Stimulated activated CD8-positive, alpha-beta memory T cell treated with anti-CD3 and anti-CD28 coated beads, Interleukin-4, amount 100 ng/mL, for 1 hour (primary cell): ENCODE measurements at places on chromosomes 7 and 10.

- no peak for DNase-seq
Observed at GRCh38 chr10:17278607-17279240, 50.7 kb downstream of the VIM start.

DNA sequence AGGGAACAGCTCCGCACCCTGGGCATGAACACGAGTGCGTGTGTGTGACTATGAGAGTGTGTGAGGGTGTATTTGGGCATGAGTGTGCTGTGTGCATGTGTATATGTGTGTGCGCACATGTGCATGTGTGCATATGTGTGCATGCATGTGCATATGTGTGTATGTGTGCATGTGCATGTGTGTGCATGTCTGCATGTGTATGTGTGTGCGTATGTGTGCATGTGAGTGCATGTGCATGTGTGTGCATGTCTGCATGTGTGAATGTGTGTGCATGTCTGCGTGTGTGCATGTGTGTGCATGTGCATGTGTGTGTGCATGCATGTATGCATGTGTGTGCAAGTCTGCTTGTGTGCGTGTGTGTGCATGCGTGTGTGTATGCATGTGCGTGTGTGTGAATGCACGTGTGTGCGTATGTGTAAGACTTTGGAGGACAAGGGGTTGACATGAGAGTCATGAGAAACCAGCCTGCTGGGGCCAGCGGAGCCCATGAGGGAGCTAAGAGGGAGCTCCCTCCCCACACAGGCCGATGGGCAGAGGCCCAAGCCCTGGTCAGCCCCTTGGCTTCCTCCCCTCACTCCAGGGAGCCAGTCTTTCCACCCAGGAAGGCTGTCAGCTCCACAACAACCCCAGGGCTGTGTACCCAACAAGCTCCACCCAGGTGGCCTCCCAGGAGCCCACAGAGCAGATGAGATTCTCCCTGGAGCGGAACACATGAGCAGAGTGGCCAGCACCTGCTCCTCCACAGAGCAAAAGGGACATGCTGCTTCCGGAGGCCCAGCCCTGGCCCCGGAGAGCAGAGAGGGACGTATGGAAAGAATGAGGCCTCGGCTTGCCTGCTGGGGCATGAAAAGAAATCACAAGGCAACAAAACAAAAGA lies 142.5 kb upstream of the PPP2R2D start:
- DNase-seq = no peak

GRCh38 chr7:91780521-91780920 lies 100.0 kb downstream of the MTERF1 start:
- no peak for DNase-seq

- no peak for DNase-seq
Observed at GRCh38 chr10:108385963-108386362, 1221.5 kb upstream of the SORCS1 start.

GRCh38 chr10:8462565-8462964 lies 408.1 kb downstream of the GATA3 start:
- no peak for DNase-seq

GRCh38 chr7:69526570-69526969 lies 71.7 kb upstream of the AUTS2 start:
- no peak for DNase-seq

- DNase-seq = no peak
Observed at GRCh38 chr10:94003488-94003887, 9.8 kb downstream of the PLCE1 start.

- no peak for DNase-seq
Observed at GRCh38 chr10:15262036-15262713, 93.7 kb upstream of the NMT2 start.
